ENCODE measurements at places on chromosomes 7 and 10. TPM values are rescaled to one million over a fixed set of nuclear protein-coding genes. Genes with fewer than 3 reads are reported as not detected.

DNA sequence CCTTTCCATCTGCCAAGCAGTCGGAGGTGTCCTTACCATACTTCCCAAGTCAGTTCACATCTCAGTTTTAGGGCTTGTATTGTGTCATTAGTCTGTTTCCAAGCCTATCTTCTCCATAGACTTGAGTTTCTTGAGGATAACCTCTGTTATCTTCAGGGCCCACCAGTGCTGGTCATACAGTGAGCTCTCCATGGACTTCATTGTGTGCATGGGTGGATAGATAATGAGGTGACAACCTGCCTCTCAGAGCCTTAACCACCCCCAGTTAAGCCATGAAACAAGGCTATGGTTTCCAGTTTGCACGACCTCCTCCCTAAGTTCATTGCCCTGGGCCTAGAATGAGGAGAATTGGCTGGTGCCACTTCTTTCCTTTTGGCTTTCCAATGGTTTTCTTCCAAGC is 38.5 kb upstream of the WAC start:
- DNase-seq: no peak

- DNase-seq: peak; percentile 81
Observed at GRCh38 chr7:37448636-37449361, at the start of gene ELMO1. ELMO1 (minus strand) TSS chr7:37448864; CDS start chr7:37342690, 106,174 bp downstream.

DNA sequence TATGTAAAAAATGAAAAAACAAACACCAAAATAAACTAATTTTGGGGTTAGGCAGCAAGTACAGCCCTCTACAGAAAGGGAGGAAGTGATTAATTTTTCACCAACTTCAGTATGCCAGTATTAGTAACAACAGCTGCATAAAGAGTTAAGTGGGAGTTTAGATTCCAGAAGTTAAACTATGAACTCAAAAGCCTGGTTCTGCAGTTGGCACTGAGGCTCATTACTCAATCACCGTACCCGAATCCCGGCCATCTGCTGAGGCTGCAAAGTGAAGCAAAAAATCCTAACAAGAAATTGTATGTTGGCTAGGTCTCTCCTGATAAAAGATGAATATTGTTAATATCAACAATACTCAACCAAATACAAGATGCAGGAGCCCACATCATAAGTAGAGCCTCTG is 4.0 kb downstream of the NUDT5 start:
- no peak for DNase-seq

DNA sequence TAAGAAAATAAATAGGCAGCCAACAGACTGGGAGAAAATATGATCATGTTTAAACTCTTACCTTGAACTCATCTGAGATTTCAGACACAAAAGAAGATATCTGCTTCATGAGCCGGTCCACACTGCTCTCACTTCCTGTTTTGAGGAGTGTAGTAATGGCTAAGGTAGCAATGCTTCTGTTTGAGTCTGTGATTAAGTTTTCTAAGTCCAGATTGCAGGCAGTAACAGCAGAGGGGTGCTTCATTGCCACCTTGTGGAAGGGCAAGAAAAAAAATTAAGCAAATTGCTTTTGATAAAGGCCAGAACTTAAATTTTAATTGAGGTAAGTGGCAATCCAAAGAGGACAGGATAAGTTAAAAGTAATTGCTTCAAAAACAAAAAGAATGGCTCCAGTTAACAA is 69.1 kb downstream of the MEST start:
- no peak for DNase-seq

DNA sequence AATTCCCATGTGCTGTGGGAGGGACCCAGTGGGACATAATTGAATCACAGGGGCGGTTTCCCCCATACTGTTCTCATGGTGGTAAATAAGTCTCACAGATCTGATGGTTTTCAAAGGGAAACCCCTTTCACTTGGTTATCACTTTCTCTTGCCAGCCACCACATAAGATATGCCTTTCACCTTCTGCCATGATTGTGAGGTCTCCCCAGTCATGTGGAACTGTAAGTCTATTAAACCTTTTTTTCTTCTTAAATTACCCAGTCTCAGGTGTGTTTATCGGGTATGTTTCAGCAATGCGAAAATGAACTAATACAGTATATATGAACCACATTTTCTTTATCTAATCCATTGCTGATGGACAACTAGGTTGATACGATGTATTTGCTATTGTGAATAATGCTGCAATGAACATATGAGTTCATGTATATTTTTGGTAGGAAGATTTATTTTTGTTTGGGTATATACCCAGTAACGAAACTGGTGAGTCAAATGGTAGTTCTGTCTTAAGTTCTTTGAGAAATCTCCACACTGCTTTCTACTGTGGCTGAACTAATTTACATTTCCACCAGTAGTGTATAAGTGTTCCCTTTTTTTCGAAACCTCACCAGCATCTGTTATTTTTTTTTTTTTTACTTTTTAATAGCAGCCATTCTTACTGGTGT is 70.0 kb upstream of the HGF start:
- DNase-seq: no peak

GRCh38 chr7:108329514-108329913 is 126.7 kb downstream of the NRCAM start:
- DNase-seq: no peak

DNA sequence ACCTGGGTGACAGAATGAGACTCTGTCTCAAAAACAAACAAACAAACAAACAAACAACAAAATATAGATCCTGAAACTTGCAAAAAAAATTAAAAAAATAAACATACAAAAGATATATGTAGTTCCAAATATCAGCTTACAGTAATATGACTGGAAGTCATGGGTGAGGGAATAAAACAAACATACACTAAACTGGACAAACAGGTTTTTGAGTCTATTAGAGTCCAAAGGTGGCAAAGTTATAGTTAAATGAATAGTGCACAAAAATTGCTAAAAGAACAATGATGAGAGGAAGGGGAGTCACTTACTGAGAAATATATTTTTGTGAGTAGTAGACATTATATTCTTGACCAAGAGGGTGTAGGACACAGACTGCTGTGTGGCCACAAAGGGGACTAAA is 16.7 kb upstream of the RSBN1L start:
- no peak for DNase-seq

DNA sequence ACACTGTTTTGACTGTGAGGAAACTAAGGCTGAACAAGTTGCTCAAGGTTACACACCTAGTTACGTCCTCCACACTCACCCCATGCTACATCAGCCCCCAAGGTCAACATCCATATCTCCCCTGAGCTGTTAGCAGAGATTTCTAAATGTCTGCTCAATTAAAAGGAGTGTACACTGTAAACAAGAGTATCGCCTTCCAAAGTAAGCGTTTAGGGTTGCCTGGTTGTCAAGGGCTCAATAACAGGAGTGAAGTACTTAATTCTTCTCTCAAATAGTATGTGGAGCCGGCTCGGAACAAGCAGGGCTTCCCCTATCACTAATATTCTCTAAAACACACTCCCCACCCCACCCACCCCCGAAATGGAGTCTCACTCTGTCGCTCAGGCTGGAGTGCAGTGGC is 412.8 kb upstream of the GALNT17 start:
- DNase-seq: no peak

GRCh38 chr7:389911-390601 is 100.1 kb downstream of the FOXL3 start:
- DNase-seq: no peak

- DNase-seq: no peak
Observed at GRCh38 chr10:62058476-62058875, 157.0 kb downstream of the ARID5B start.

DNA sequence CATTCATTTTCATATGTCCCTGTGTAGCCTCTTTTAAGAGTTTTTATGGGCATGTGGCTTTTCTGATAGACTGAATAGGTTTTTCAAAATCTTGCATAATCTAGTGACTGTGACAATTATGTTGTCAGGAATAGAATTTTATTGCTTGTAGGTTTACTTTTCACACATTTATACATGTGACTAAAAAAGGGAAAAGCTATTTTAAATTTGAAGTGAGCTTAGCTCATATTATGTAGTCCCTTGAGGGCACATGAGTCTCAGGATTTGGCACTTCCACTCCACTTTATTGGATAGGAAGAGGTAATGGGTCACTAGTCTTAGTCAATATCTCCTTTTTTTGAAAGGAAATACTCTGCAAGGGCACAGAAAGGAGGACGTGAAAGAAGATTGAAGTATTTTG is 247.3 kb downstream of the SUGCT start:
- no peak for DNase-seq

DNA sequence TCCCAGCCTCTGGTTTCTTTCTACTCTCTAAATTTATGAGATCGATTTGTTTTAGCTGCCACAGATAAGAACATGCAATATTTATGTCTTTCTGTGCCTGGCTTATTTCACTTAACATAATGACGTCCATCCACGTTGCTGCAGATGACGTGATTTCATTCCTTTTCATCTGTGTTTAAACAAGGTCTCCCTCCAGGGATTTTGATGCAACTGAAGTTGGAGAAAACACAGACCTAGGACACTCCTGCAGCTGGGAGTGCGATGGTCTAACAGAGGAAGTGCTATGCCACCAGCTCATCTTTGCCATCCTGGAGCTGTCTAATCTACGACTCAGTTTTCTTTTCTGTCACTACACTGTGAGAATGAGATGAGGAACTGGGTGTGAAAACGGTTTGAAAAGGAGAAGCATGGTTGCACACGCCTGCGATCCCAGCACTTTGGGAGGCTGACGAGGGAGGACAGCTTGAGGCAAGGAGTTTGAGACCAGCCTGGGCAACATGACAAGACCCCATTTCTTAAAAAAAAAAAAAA is 1.5 kb upstream of the KCTD7 start:
- DNase-seq: no peak

- no peak for DNase-seq
Observed at GRCh38 chr10:129924375-129925085, 39.5 kb downstream of the EBF3 start.

DNA sequence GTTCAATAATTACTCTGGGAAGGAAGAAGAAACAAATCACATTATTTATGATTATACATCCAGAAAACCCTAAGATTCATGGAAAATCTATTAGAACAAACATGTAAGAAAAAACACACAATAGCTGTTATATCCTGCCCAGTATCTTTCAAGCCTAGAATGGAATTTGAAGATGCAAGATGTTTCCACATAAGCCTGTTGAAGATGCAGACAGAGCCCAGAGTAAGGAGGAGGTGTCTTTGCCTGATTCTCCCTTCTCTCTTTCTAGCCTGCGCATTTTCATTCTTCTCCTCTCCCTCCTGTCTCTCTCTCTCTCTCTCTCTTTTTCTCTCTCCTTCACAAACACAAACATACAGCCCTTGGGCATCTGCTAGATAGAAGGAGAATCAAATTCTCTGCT is 170.1 kb upstream of the INHBA start:
- no peak for DNase-seq

GRCh38 chr7:138091032-138091431 is 14.8 kb downstream of the AKR1D1 start:
- DNase-seq: no peak

- DNase-seq: peak; percentile 33
Observed at GRCh38 chr10:76033457-76034196, 602.2 kb downstream of the LRMDA start.

DNA sequence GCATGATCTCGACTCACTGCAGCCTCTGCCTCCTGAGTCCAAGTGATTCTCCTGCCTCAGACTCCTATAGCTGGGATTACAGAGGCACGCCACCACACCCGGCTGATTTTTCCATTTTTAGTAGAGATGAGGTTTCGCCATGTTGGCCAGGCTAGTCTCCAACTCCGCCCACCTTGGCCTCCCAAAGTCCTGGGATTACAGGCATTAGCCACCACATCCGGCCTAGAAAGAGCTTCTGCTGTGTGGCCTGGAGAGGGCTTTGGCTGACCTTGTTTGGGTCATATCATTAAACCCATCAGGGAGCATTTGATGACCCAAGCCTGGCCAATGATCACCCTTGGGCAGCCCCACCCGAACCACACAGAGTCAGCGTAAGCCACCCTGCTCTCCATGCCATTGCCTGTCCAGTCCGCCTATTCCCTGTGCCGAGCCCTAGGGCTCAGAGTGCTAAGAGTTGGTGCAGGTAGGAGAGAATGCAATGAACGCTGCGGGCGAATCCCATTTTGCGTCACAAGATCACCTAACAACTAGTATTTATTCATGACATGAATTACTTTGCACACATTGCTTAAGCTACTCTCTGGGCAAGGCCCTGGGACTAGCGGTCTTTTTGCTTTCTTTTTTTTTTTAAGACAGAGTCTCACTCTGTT is 22.3 kb upstream of the GDI2 start:
- no peak for DNase-seq

- DNase-seq: no peak
Observed at GRCh38 chr7:24773646-24774045, 16.4 kb upstream of the GSDME start.

DNA sequence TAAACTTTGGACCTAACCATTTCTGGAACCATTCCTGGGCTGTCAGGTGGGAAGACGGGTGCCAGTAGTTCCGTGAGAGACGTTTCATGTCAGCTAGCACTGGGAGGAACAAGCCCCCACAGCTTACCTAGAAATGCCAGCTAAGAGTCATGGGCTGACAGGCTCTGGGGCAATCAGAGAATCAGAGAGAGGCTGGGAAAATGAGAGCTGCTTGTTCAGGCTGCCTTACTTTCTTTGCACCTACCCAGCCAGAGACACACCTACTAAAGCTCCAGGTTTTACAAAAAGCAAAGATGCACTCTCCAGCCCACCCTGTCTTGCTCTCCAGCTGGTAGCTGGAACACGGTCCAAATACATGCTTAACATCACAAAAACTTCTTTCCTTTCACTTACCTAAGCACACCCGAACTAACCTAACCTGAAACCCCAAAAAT is 688 bp downstream of the PTN start:
- DNase-seq: peak; percentile 28

DNA sequence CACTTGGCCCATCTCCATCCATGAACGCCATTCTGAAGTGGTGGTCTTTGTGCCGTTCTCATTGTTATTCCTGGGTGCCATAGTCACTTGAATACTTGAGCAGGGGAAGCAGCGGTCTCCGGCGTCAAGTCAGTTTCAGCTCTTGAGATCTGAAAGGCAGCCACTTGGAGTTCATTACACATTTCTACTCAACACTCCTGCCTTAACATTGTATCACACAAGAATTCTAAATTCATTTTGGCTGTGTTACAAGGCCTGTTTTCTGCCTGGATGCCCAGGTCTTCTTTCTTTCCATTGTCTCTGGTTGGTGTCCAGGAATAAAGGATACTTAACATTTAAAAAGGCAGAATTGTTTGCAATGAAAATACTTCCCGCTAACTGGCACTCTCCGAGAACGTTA is 69.0 kb upstream of the RAB11FIP2 start:
- DNase-seq: no peak

GRCh38 chr7:117169907-117170306 is 153.0 kb downstream of the WNT2 start:
- DNase-seq: no peak

DNA sequence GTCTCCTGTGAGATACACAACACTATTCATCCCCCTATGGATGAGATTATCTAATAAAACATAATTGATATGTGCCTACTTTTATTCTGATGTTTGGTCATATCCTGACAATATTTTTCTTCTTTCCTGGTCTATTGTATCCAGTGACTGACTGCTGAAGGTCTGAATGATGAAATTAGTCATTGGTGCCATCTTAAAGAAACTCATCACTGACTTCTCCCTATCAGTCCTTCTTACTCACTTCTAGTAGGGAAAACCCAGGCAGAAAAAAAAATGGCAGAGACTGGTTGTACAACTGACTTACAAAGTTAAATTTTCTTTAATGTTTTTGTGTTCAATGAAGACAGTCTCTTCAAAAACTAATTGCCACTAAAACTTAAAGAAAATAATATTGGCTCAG is 377.4 kb downstream of the HTR7 start:
- no peak for DNase-seq

GRCh38 chr7:28088901-28089714 is 91.5 kb downstream of the JAZF1 start:
- no peak for DNase-seq

Gene CDC14C
- polyA plus RNA-seq: not detected

Gene IL6
- polyA plus RNA-seq: 0.46 TPM

Gene CWF19L1
- polyA plus RNA-seq: 31.3 TPM

Gene SPAM1
- not detected for polyA plus RNA-seq
